ENCODE measurements at places on chromosomes 4 and X.
A peak's percentile ranks its signal among the peaks of the same experiment; 100 is the strongest.

- DNase-seq: no peak
Observed at GRCh38 chr4:141580523-141580922, 55.9 kb upstream of the IL15 start.

DNA sequence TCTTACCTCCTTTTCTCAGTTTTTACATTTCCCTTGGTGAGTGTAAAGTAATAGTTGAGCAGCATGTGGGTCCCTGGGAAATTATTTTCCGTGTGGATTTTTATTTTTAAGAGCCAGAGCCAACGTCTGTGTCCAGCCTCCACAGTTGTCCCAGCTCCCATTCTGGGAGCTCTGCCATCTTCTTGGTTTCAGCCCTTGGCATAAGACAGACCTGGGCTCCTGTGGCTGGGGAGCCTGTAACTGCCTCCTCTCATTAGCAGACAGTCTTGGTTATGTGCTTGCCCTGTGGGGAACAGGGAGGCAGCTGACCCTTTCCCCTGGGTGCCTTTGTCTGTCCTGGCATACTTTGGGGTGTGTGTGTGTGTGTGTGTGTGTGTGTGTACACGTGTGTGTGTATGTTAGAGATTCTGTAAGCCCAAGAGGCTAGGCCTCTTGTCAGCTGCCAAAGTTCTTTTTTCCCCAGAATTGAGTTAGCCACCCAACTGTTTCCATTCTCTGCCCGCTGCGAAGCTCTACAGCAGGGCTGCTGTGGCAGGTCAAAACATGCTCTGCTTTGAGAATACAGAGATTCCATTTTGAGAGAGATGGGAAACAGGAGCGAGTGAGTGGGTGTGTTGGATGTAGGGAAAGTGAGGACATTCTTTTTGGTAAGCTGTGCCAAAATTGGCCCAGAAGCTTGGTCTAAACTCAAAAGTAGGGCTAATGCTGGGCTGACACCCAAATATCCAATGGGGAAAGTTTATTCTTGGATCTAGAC is 140.7 kb downstream of the TMEM164 start:
- no peak for DNase-seq

DNA sequence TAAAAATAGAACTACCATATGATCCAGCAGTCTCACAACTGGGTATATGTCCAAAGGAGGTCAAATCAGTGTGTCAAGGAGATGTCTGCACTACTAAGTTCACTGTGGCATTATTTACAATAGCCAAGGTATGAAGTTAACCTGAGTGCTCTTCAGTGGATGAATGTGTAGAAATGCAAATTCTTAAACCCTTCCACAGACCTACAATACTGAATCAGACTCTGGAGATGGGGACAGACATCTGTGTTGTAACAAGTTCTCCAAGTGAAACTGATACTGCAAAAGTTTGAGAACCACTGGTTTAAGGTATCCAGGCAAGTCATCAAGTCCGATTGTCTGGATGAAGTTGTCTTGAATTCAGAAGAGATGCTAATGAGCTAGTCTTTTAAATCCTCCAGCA is 38.5 kb downstream of the SMAD1 start:
- DNase-seq: no peak

DNA sequence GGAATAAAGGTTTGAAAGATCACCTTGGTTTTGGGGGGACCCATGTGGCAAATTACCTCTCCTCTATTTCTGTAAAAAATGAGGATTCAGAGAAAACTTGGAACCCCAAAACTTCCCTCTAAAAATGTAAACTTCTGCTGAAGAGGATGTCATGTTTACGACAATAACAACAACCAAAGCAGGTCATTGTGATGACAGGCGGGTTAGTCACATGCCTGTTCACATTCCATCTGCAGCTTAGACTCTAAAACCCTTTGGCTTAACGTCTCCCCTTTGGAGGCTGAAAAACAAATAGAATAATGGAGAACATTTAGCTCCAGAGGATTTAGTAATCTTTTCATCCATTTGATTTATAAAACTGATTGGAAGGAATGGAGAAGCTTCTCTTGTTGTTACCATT is 75.0 kb upstream of the FAM9C start:
- no peak for DNase-seq

DNA sequence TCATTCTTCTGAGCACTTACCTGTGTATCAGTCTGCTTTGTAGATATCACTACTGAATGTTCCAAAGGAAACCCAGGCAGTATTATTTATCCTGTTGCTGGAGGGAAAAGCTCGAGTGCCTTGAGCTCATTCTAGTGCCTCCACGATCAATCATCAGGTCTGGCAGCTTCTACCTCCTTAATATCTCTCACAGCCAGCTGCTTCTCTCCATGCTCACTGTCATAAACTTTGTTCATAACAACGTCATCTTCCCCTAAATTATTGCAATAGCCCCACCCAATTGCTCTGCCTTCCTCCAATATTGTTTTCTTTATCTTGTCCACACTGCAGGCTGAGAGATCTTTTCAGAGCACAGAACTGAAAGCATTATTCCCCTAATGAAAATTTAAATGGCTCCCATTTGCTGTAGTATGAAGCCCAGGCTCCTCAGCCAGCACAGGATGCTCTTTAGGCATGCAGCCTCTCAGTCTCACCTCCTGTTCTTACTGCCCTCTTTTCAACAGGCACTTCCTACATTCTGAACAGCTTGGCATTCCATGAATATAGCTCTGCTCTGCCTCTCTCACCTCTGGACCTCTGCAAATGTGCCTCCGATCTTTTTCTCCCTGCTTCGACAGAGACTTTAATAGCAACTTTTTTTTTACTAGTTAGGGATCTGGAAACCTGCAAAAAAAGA is 504.2 kb upstream of the IGFBP7 start:
- DNase-seq: no peak

GRCh38 chrX:104420907-104421306 is 145.1 kb upstream of the IL1RAPL2 start:
- DNase-seq: no peak

GRCh38 chrX:81377329-81377728 is 175.4 kb downstream of the SH3BGRL start:
- peak; percentile 1 for DNase-seq

- no peak for DNase-seq
Observed at GRCh38 chr4:155179216-155179615, 29.2 kb upstream of the NPY2R start.

GRCh38 chr4:30945586-30945985 is 225.4 kb downstream of the PCDH7 start:
- DNase-seq: no peak

DNA sequence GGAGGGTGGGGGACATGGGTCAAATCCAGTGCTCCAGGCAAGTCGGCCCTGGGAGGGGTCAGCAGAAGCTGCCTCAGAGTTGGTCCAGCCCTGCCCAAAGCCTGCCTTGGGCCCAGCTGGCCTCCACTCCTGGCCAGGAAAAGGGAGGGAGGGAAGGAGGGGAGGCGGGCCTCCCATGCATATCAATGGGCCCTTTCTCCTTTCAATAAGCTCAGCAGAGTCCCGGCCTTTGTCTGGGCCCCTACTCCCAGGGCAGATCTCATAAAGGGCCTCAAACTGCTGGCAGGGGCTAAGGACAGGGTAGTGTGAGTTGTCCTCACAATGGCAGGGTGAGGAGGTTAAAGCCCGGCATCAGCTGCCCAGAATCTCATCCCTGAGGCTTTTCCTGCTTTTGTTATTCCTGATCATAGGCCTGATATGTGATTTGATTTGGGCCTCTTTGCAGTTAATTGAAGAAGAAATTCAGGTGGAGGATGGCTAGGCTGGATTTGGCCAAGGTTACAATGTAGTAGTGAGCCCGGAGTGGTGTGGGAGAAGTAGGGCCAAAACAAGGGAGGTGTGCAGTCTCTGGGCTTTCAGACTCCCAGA is 121.1 kb upstream of the ATP6AP2 start:
- DNase-seq: no peak

DNA sequence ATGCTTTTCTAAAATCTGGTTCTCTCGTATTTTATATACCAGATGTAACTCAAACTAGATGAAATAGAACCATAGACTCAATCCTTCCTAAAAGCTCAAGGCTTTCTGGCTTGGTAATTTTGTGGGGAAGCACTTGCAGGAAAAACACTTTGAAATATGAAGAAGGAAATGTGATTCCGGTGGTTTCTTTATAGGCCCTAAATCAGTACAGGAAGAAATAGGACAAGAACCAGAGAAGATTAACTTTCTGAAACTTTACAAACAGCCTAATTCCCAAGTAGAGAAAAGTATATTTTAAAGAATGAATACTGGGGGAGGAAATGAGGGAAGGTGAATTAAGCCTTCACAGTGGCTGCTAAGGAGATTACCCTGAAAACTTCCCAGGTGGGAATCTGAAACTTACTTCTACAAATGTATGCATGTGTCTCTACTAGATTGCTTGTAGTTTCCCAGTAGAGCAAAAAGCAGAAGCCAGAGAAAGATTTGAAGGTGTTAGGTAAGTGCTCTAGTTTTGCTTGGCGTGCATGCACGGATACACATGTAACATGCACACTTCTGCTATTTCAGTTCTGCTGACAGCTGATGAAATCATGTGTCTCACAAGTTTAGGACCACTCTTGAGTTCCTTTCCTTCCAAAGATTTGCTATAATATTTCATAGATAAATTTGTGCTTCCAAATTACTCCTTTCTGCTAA is 92.1 kb downstream of the AFF1 start:
- DNase-seq: no peak

DNA sequence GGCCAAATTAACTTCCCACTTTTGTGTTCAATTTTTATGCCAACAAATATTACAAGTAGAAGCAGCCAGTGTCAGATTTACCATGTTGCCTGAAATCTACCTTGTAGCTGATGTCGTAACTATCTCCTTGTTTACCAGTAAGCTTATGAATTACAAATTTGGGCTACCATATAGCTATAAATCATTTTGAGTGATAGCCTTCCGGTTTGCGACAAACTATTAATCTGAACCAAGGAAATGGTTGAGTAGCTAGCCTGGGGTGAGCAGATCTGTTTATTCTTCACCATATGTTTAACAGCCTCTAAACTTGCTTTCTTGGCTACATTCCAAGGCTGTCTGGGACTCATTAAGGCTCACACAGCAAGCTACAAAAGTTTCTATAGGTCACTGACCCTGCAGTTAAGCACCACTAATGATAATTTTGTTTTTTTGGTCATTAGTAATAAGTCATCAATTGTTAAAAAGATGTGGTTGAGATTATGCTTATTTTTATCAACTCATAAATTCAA is 218.7 kb upstream of the SPOCK3 start:
- no peak for DNase-seq

- DNase-seq: peak; percentile 9
Observed at GRCh38 chr4:6595897-6596537, 21.0 kb downstream of the MAN2B2 start.

DNA sequence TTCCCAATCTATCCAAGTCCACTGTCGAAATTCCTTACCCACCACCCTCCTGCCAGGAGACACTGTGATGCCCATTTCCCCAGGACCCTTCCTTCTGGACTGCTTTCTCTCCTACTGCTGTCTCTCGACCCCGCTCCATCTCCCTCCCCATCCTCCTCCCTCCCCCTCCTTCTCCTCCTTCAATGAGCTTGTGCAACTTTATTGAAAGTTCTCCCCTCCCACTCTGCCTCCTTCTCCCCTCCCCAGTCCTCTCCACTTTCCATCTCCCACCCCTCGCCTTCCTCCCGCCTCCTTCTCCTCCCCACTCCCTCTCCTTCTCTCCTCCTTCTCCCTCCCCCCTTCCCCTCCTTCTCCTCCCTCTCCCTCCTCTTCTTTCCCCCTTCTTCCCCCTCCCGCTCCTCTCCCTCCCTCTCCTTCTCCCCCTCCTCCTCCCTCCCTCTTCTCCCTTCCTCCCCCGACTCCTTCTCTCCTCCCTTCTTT is 116.6 kb upstream of the FAT1 start:
- no peak for DNase-seq

- no peak for DNase-seq
Observed at GRCh38 chrX:46500054-46500453, 45.2 kb downstream of the ZNF674 start.

Data from CD4-positive, alpha-beta T cell treated with Interleukin-10 for 1 hour (primary cell).